ENCODE measurements at places on chromosomes 16 and 17. TPM values are rescaled to one million over a fixed set of nuclear protein-coding genes. Genes with fewer than 3 reads are reported as not detected.

KRT36 gene
- not detected for total RNA-seq

ZNF688 gene
- 11.3 TPM for total RNA-seq

CCL11 gene
- total RNA-seq: 0.43 TPM

DNA sequence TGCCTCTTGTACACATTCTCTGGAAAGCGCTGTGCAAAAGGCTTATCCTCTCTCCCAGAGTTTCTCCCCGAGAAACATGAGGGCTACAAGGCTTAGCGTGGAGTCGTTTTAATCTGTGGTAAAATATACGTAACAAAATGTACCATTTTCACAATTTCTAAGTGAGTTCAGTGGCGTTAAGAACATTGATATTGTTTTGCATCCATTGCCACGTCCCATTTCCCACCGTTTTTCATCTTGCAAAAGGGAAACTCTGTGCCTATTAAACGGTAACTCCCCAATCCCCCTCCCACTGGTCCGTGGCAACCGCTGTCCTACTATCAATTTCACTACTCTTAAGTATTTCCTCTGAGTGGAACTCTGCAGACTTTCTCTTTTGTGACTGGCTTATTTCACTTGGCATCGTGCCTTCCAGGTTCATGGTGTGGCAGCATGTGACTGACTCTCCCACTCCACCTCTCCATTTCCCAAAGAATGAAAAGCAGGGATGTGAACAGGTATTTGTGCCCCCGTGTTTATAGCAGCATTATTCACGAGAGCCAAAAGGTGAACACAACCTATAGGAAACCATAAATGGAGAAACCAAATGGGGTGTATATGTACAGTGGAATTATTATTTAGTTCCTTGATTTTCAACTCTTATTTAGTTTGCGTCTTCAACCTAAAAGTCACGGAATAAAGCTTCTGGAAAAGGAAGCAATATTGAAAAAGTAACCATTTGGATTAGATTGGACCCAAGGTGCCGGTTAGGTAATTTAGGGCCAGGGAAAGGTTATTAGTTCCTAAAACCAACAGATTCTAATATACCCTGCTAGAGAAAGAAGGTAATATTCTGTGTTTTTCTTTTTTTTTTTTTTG is 1.1 kb upstream of the USP32 start:
- DNase-seq: peak; percentile 49

DNA sequence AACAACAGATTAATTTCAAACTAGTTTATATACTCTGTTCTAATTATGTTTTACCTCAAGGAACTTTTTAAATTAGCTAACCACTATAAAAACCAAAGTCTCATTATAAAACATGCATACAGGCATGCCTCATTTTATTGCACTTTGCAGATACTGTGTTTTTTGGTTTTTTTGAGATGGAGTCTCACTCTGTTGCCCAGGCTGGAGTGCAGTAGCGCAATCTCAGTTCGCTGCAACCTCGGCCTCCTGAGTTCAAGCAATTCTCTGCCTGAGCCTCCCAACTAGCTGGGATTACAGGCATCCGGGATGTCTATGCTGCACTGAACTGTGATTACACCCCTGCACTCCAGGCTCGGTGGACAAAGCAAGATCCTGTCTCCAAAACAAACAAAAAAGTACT is 8.8 kb upstream of the JPT1 start:
- no peak for DNase-seq

GRCh38 chr17:42067371-42068091 is 17.1 kb upstream of the C17orf113 start:
- DNase-seq: no peak

- DNase-seq: no peak
Measured at GRCh38 chr16:67245186-67245585, 2.1 kb downstream of the FHOD1 start.

GRCh38 chr17:67053438-67054000 is 9.2 kb downstream of the CACNG1 start:
- no peak for DNase-seq

DNA sequence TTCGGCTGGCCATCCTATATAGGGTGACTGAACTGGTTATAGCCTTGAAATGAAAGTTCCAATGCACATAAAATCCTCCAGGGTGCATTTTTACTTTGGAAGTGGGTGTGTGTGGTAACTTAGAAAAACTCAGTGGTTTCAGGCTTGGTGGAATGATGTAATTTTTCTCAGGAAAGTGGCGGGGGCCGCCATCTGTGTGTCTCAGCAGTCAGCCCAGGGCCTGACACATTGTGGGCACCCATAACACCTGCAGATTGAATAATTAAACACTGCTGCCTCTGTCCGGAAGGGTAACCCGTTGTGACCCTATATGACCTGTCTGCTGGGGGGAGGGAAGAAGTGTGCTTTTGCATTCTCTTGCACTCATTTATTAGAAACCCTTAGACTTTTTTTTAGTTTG is 2.2 kb upstream of the PDP2 start:
- DNase-seq: peak; percentile 57

DNA sequence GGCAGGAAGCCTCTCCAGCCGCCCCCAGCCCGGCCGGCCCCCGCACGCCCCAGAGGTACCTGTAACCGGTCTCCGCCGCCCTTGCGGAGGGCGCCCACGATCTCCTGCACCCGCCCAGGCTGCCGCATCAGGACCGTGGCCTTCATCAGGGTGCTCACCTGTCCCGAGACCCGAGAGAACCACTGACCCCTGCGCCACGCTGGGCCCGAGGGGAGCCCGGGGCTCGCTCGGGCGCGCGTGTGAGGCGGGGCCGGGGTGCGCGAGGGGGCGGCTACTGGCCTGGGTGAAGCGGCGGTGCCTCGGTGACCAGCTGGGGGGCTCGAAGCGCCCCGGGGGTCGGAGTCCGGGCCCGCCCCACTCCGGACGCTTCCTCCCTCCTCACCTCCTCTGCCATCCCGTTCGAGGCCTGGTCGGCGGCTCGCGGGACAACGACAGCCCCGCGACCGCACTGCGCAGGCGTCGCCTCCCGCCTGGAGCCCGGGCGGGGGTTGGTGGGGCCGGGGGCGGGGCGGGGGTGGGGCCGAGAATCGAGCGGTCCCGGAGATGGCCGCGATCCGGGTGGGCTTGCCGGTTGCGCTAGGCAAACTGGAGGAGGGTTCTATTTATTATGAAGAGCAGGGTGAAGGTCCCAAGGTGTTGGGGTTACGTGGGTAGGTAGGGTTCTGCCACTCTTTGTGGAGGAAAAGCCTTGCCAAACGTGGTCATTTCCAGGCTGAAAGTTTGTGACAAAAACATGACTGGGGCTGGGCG is at the start of gene NT5C3B:
NT5C3B (minus strand) TSS at position 433 of the 750 bp plus-strand sequence; CDS start at position 394, 39 bp downstream.
- DNase-seq: peak; percentile 58

DNA sequence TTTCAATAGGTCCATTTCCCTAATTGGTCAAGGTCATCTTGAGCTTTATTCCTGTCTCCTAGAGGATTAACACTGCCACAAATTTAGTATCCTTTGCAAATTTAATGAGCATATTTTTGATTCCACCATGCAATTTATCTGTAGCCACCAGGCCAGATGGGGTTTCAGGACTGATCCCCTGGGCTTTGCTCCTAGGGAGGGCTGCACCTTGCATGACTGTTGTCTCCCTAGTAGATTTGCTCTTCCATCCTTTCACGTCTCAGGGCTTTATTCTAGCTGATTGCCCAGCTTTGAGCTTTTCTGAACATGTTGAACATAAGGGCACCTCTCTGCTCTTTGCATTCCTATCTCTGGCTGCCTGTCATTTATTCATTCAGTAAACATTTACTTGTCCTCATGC is 7.7 kb upstream of the KCNH6 start:
- no peak for DNase-seq

Data from pancreas (tissue), 10 donors.